ENCODE measurements at places on chromosomes 7 and 10.

GRCh38 chr10:70232859-70233108, 445 bp downstream of the PPA1 start:
- no peak for DNase-seq

DNA sequence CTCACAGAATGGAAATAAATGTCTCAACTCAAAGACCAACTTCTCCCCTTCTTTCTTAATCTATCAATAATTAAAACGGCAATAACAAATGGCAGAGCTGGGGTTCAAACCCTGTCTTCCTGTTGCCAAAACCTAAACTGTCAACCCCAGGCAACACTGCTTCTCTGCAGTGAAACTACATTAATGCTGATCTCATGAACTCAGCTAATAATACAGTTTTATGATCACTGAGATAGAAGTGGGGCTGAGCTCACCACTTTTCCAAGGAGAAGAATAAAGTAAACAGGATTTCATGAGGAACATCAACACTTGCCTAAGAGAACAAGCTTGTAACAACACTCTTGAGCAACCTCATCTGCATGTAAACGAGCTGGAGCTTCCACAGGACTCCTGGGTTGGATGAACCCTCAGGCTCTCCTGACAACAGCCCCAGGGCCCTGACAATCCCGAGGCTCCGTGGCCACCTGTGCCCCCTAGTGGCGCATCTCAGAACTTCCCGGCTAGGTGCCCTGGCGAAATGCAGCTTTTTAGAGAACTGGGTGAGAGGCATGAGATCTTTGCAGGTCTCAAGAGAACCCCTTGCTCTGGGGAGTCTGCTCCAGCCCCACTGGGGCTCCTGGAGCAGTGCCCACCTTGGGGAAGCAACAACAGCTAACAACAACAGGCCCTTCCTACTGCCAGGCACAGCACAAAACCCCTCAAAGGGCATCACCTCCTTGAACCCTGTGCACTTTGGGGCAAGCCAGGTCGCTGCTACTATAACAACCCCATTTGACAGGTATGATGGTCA, 169.3 kb downstream of the SH3PXD2A start:
- DNase-seq, result peak; percentile 91

DNA sequence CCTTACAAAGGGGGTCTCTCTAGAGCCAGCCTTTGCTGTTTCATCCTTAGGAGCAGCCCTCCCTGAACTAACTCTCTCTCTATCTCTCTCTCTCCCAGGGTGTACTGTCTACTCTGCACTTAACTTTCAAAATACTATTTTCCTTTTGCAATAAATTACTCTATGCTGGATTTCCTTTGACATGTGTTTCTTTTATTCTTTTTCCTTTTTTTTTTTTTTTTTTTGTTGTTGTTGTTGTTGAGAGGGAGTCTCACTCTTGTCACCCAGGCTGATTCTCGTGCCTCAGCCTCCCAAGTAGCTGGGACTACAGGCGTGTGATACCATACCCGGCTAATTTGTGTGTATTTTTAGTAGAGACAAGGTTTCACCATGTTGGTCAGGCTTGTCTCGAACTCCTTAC, 1.5 kb upstream of the ZNF3 start:
- DNase-seq, result no peak

- no peak for DNase-seq
Observed at GRCh38 chr7:30302656-30303311, 18.4 kb downstream of the ZNRF2 start.

DNA sequence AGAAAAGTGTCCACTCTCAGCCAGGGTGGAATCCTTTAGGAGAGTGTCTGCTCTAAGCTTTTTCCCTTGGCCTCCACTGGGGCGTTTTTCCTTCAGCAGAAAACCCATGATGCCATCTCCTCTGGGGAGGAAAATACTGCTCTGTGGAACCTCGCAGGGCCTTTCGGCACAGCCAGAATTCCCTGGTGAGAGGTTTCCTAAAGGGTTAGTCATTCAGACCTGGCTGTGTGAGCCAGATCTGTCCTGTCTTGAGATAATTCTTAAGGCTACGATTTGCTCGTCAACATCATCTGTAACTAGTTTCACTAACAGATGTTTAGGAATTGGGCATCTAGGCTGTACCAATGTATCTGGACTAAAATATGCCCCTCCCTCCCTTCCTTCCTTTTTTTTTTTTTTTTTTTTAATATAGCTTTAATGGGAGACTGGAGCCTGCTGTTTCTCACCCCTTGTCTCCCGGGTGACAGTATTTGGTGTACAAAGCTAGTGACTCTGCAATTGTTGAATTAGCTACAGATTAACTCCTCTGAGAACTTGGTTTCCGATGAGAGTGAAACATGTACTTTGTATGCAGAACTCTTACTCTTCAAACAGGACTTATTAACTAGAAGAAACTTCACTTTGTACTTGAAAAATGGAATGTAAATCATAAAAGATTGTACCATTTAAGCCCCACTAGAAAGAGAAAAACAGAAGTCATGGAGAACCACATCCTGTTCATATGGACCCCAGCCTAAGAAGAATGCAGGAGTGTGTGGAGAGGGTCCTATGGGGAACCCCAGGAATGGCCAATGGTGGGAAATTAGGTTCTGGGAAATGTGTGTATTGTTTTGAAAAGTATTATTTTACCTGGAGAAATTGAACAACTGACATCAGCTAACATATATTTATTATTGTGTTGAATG, 230.9 kb downstream of the CAMK1D start:
- DNase-seq, result no peak

- no peak for DNase-seq
Observed at GRCh38 chr7:134462337-134462925, 3.5 kb upstream of the AKR1B1 start.

DNA sequence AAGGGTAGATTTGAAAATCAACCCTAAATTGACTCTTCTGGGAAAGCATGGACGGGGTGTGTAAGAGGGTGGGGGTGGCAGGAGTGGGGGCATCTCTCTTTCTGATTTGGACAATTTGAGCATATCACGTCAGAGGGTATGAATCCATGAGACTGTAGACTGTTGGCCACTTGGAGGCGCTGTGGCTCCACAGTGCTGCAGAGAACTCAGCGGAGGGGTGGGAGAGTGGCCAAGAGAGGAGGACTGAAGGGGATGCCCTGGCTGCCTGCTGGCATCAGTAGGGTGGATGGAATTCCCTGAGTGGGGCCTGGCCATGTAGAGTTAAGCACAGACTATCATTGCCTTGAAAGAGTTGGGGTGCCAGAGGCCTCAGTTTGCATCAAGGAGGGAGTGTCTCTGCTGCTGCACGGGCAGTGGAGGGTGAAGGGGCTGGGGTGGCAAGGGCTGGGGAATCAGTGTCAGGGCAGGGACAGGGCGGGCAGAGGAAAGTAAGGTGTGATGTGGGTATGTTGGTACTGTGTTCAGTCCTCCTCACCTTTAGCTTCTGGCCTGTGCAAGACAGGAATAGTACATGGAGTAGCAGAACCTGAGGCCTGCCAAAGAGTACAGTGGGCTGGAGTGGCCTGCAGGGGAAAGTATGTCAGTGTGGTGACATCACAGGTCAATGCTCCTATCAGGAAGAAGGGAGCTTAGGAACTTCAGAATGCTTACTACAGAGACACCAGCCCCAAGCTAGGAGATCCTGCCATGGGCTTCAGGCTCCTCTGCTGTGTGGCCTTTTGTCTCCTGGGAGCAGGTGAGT, 133.5 kb upstream of the PRSS58 start:
- DNase-seq, result no peak

DNA sequence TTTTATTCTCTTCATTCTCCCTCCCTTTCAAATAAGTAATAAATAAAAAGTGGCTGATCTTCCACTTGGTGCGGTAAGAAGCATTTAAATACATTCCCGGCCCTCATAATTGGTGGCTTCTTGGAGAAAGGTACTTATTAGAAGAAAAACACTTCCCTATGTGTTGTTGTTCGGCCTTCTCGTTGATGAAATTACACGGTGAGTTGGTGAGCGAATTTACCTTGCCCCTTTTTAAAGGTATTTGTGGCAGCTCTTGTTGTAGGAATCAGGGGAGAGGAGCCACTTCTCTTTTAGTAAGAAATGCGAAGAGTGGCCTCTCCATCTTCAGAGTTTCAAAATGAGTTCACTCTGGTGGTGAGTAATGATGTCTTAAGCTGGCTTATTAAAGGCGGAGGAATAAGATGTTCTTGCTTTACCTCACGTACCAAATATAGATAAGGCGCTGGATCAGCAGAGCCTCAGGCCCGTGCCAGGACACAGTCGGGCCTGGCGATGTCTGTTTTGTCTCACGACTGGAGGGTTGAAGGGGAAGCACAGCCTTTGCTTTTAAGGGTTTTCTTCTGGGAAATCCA, 135.9 kb downstream of the CUX1 start:
- DNase-seq, result no peak

GRCh38 chr7:158325530-158326381, 261.9 kb downstream of the PTPRN2 start:
- DNase-seq, result peak; percentile 49

- DNase-seq, result no peak
Observed at GRCh38 chr10:15627617-15628196, 92.0 kb downstream of the ITGA8 start.

DNA sequence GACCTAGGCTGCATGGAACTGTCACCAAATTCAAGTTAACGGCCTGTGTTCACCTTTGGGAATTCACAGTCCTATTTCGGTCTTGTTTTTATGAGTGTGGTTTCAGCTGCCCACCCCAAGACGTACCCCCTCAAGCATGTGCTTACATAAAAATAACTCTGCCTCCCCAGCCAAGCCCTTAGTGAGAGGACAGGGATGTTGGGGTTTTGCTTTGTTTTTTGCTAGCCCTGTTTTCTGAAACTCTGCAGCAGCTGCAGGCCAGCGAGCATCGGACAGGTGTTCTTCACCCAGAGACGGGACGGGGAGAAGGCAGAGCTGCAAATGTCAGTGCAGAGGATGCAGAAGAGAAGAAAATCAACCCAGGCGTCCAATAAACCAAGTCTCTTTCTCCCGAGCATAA, 13.5 kb downstream of the CHST15 start:
- DNase-seq, result no peak

GRCh38 chr7:32515890-32516550, 20.7 kb downstream of the AVL9 start:
- no peak for DNase-seq

DNA sequence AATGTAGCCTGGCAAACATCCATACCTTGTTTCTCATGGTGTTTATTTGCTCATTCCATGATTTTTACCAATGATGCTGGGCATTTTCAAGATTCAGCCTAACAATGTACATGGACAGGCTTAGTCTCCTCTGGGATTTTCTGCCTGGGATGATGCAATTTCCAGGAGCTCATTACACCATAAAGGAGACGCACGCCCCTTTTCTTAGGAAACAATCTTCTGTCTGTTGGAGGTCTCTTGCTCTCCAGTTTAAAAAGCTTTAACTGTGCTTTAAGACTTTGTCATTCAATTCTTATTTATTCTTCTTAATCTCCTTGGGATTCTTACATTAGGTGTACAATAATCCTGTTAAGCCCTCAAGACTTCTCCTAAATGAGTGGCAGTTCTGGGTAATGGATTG, 150.3 kb upstream of the NRP1 start:
- no peak for DNase-seq

- DNase-seq, result no peak
Observed at GRCh38 chr7:126768836-126769235, 483.9 kb downstream of the GRM8 start.

GRCh38 chr10:46544989-46545791, 11.3 kb downstream of the GPRIN2 start:
- peak; percentile 65 for DNase-seq

- DNase-seq, result no peak
Observed at GRCh38 chr7:125074141-125074540, 144.5 kb upstream of the POT1 start.

GRCh38 chr10:23065181-23065948, 30.0 kb upstream of the MSRB2 start:
- DNase-seq, result no peak

- no peak for DNase-seq
Observed at GRCh38 chr10:49500412-49500811, 38.5 kb downstream of the ERCC6 start.

- no peak for DNase-seq
Observed at GRCh38 chr7:117041007-117041406, 87.7 kb downstream of the ST7 start.

DNA sequence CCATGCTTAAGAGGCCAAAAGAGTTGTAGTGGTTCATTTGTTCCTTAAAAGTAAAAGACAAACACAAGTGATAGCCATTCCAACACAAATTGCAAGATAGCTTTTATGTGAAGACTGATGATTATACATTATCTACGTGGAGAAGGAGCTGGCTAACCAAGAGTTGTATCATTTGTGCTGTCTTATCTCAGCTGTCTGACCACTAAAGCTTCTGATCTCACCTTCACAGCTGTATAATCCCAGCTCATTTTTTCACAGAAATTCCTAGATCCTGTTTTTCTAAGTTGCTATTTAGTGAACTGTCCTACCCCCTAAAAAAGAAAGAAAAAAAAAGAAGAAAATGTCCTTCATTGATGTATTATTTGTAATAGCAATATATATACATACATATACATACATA, 9.8 kb downstream of the USP6NL start:
- no peak for DNase-seq

GRCh38 chr10:43078175-43078985, 1.5 kb downstream of the RET start:
- DNase-seq, result no peak

DNA sequence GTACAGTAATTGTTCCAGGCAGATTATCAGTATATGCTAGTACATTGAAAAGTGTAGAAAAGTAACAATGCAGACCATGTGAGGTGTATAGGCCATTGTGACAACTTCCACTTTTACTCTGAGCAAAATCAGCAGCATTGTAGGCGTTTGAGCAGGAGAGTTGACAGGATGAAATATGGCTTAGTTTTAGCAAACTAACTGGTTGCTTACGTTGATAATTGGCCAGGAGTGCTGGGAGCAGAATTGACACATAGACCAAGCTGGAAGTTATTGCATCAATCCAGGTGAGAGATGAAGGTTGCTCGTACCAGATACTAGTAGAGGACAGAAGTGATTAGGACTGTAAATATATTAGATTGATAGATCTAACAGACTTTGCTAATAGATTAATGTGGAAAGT, 46.0 kb downstream of the LCOR start:
- no peak for DNase-seq

- DNase-seq, result no peak
Observed at GRCh38 chr7:37052705-37053104, 328.4 kb upstream of the AOAH start.

GRCh38 chr10:73920089-73920488, 9.2 kb downstream of the PLAU start:
- DNase-seq, result no peak

DNA sequence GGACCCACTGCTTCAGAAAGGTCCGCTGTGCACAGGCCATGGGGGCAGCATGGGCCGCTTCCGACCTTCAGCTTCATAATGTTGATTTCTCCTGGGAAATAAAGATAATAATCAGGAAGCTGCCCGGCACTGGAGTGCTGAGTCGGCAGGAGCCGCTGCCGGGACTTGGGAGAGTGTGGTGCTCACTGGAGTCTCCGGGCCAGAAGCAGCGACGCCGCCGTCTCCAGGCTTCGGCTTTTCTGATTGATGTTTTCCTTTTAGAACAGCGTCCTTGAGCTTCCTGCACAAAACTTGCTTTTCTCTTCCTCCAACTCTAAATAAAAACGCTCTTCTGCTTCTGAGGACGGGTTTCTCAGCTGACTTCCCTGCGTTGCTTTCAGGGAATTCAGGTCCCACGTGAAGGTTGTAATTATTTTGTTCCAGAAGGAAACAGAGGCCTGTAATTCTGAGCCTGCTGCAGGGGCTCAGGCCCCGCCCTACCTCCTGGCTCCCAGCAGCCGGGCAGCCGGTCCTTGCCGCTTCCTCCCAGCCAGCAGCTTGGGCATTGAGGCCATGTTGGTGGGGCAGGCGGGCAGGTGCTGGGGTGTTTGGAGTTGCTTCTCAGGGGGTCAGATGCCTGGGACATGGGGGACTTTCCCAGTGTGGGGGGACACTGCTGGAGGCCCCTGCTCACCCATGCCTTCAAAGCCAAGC, 14.7 kb downstream of the PWWP2B start:
- DNase-seq, result peak; percentile 84
